ENCODE measurements at places on chromosomes 3 and 15. TPM values are rescaled to one million over a fixed set of nuclear protein-coding genes. Genes with fewer than 3 reads are reported as not detected.

TRH gene
- not detected for total RNA-seq

ITGA11 gene
- 136 TPM for total RNA-seq

RAB5A gene
- total RNA-seq = 54.9 TPM

GOLGA6L4 gene
- not detected for total RNA-seq

CAV3 gene
- not detected for total RNA-seq

ZNF501 gene
- not detected for total RNA-seq

GRCh38 chr3:169449012-169449411 is 214.5 kb downstream of the MECOM start:
- H3K4me3 ChIP-seq = no peak overlapping the region
- no peak for DNase-seq
- no peak overlapping the region for H3K27ac ChIP-seq
- no peaks in the 10 kb centered on the region for H3K27me3 ChIP-seq
- no peaks in the 10 kb centered on the region for H3K4me1 ChIP-seq

- no peaks in the 10 kb centered on the region for H3K27me3 ChIP-seq
- no peak overlapping the region for H3K4me3 ChIP-seq
- no peak overlapping the region for H3K27ac ChIP-seq
Measured at GRCh38 chr15:52030010-52030409, 11.0 kb downstream of the MAPK6 start.

DNA sequence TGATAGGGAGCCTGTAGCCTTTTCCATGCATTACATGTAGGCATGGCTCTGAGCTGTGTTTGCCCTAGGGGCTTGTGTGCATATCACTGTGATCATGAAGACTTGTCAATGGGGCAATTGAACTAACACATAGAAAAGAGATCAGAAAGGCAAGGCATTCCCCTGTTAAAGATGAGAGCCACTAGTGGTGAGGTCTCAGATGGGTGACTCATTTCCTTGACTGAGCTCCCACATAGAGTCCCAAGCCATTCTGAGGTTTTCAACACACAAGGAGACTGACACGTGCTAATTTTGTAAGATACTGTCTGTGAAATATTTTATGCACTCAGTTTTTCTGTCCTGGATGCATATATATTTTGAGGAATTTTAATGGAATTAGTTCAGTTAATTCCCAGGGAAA is 53.8 kb downstream of the SAMMSON start:
- no peaks in the 10 kb centered on the region for H3K4me1 ChIP-seq
- H3K36me3 ChIP-seq = no peaks in the 10 kb centered on the region
- no peaks in the 10 kb centered on the region for H3K27me3 ChIP-seq
- no peak for DNase-seq
- no peak overlapping the region for H3K27ac ChIP-seq
- no peak overlapping the region for H3K4me3 ChIP-seq

DNA sequence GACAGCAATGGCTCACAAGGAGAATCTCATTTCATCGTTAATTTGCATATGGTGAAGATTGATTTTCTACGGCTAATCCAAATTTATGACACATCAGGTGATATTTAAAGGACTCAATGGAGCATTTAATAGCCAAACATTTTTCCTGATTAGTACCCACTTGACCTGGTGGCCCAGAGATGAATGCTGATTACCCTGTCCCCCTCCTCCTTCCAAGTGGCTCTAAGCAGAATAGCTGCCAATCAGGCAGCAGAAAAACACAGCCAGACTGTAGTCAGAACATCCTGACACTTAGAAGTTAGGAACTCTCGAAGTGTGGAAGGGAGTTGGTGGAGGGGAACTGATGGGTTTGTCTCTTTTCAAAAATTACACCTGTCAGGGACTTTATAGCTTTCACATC is 302.5 kb downstream of the ZNF621 start:
- H3K4me1 ChIP-seq = no peaks in the 10 kb centered on the region
- no peaks in the 10 kb centered on the region for H3K27me3 ChIP-seq
- no peak overlapping the region for H3K4me3 ChIP-seq
- no peak overlapping the region for H3K27ac ChIP-seq

DNA sequence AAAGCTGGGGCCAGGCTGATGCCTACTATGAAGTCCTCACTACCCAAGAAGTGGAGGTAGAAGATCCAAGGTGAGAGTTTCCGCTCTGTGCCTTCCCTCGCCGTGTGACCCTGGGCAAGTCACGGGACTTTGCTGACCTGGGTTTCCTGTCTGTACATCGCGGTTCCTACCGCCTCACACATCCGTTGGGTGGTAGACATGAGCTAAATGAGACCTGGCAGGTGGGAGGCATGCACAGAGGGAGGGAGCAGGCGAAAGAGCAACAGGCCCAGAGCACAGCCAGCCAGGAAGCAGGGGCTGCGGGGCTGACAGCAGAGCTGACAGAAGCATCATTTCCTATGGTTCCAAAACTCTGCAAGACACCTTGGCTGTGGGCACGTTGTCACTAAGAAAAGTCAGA is 157.3 kb upstream of the BHLHE40 start:
- peaks cover 45% of the 10 kb centered on the region for H3K36me3 ChIP-seq
- DNase-seq = peak; percentile 69
- no peak overlapping the region for H3K4me3 ChIP-seq
- no peak overlapping the region for H3K27ac ChIP-seq
- H3K4me1 ChIP-seq = peaks cover 23% of the 10 kb centered on the region
- no peaks in the 10 kb centered on the region for H3K27me3 ChIP-seq

GRCh38 chr15:26628071-26628470 is 144.8 kb downstream of the GABRB3 start:
- H3K4me1 ChIP-seq = no peaks in the 10 kb centered on the region
- no peaks in the 10 kb centered on the region for H3K36me3 ChIP-seq
- no peak for DNase-seq
- no peak overlapping the region for H3K4me3 ChIP-seq
- H3K27ac ChIP-seq = no peak overlapping the region

- no peaks in the 10 kb centered on the region for H3K36me3 ChIP-seq
- H3K27me3 ChIP-seq = no peaks in the 10 kb centered on the region
- H3K4me1 ChIP-seq = no peaks in the 10 kb centered on the region
- H3K27ac ChIP-seq = no peak overlapping the region
- H3K4me3 ChIP-seq = no peak overlapping the region
Measured at GRCh38 chr15:62094388-62094787, 27.6 kb downstream of the C2CD4A start.

- peak overlapping the region; percentile 96 for H3K27ac ChIP-seq
- no peak overlapping the region for H3K4me3 ChIP-seq
- no peak for DNase-seq
Measured at GRCh38 chr15:100115711-100116090, 226.1 kb downstream of the ADAMTS17 start.

- no peak overlapping the region for H3K4me3 ChIP-seq
- H3K36me3 ChIP-seq = no peaks in the 10 kb centered on the region
- DNase-seq = no peak
- no peaks in the 10 kb centered on the region for H3K4me1 ChIP-seq
- no peak overlapping the region for H3K27ac ChIP-seq
- no peaks in the 10 kb centered on the region for H3K27me3 ChIP-seq
Measured at GRCh38 chr3:153658136-153658535, 463.1 kb upstream of the ARHGEF26 start.

DNA sequence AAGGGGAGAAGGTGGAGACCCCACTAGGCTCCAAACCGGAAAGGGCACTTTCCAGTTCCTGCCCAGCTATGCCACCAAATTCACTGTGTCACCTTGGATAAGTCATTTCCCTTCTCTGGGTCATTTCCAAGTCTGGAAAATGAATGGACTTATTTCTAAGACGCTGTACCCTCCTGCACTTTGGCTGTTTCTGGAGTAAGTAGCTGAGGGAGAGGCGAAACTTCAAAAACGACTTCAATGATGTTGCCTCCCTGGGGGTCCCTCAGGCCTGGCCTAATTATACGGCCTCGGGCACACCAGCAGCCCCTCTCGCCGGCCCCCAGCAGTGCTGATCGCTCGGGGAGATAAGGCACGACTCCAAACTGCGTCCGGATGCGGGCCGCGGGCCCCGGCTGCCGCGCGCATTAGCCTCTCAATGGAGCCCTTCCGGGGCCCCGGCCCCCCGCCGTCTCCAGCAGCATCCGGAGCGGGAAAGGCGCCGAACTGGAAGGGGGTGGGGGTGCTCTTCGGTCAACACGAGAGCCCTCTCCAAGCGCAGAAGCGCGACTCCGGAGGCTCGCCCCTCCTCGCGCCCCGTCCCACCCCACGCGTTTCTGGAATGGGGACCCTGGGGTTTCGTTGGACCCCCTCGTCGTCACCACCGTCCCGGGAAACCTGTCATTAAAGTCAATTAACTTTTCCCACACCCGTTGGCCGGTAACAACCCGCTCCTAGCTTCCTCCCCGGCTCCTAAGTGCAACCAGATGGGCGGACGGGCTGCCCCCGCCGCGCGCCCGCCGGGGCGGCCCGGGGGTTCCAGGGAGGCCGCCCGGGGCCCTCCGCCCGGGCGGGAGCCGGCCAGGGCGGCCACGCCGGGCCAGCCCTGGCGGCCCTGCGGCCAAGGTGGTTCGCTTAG is 4.8 kb downstream of the HES1 start:
- peaks cover 32% of the 10 kb centered on the region for H3K4me1 ChIP-seq
- peak overlapping the region; percentile 92 for H3K27ac ChIP-seq
- no peaks in the 10 kb centered on the region for H3K36me3 ChIP-seq
- no peaks in the 10 kb centered on the region for H3K27me3 ChIP-seq
- peak; percentile 76 for DNase-seq

GRCh38 chr3:87957575-87957974 is 101.2 kb downstream of the CGGBP1 start:
- no peaks in the 10 kb centered on the region for H3K36me3 ChIP-seq
- H3K27me3 ChIP-seq = no peaks in the 10 kb centered on the region
- DNase-seq = no peak
- no peak overlapping the region for H3K27ac ChIP-seq
- H3K4me1 ChIP-seq = no peaks in the 10 kb centered on the region
- H3K4me3 ChIP-seq = no peak overlapping the region

Data from ascending aorta (tissue), 2 donors.